ENCODE measurements at places on chromosomes 2 and 18. TPM values are rescaled to one million over a fixed set of nuclear protein-coding genes. Genes with fewer than 3 reads are reported as not detected.

GRCh38 chr2:200509235-200509611, 645 bp downstream of the KCTD18 start:
- H3K4me3 ChIP-seq: peak overlapping the region; percentile 87
- H3K4me1 ChIP-seq: peaks cover 15% of the 10 kb centered on the region
- peaks cover 3% of the 10 kb centered on the region for H3K27me3 ChIP-seq
- DNase-seq: peak; percentile 36

DNA sequence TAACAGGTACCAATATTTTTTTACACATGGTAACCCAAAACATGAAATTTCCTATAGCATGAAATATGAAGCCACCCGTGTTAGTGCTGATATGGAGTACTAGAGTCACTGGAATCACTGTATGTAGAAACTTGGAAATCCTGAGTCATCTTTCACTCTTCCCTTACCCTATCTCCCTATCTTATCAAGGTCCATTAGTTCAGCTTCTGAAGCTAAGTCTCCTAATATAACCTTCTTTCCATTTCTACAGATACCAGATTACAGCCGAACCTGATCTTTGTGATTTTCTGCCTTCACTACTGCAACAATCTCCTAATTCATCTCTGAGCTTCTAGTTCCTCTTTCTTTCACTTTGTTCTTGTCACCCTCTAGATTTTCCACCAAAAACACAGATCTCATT, 59.0 kb downstream of the SEPTIN10 start:
- no peak for DNase-seq
- H3K36me3 ChIP-seq: no peaks in the 10 kb centered on the region
- H3K27me3 ChIP-seq: no peaks in the 10 kb centered on the region
- H3K4me3 ChIP-seq: no peak overlapping the region
- no peak overlapping the region for H3K27ac ChIP-seq
- H3K4me1 ChIP-seq: no peaks in the 10 kb centered on the region

ANO7 gene
- total RNA-seq: 1.1 TPM

ABCG5 gene
- not detected for total RNA-seq

TMEM247 gene
- not detected for total RNA-seq

DNA sequence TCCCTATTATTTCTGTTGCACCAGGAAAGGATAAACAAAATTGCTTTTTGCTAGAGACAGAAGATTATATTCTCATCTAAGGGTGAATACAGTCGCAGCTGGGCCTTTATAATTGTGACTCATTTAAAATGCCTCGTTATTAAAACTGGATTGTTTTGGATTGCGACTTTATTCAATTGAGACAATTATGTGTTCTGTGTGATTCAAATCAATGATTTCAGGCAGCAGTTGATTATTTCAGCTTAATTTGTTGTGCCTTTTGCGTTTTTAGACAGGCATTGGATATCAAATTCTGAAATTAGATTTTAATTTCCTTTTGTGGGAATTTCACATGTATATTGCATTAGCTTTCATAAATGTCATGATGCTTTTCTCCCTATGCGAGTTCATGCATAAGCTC, 778.1 kb upstream of the SOX11 start:
- DNase-seq: no peak
- H3K27ac ChIP-seq: no peak overlapping the region
- no peaks in the 10 kb centered on the region for H3K4me1 ChIP-seq
- H3K27me3 ChIP-seq: no peaks in the 10 kb centered on the region
- no peaks in the 10 kb centered on the region for H3K36me3 ChIP-seq
- H3K4me3 ChIP-seq: no peak overlapping the region

FEV gene
- total RNA-seq: not detected

- no peak overlapping the region for H3K27ac ChIP-seq
- peaks cover 18% of the 10 kb centered on the region for H3K4me1 ChIP-seq
- H3K4me3 ChIP-seq: no peak overlapping the region
Measured at GRCh38 chr2:96308248-96308647, 2.9 kb upstream of the SNRNP200 start.

DNA sequence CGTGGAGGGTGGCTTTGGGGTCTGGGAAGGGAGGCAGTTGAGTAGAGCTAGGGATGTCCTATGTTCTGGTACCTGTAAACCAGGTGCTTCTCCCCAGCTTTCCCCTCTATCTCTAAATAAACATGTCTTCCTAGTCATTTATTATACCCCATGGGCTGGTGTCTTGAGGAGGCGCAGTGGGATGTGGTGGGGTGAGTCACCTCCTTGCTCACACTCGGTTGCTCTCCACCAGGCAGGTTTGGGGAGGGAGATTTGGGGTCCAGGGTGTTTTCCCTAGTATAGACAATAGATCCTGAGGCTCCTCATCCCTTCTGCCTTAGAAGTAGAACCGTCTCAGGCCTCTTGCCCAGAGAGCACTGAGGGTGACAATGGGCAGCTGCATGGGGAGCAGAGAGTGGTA, 5.1 kb downstream of the PSD4 start:
- H3K27me3 ChIP-seq: no peaks in the 10 kb centered on the region
- peak; percentile 53 for DNase-seq
- peaks cover 44% of the 10 kb centered on the region for H3K36me3 ChIP-seq
- peaks cover 96% of the 10 kb centered on the region for H3K4me1 ChIP-seq
- no peak overlapping the region for H3K4me3 ChIP-seq

RESP18 gene
- not detected for total RNA-seq

GRCh38 chr2:44934038-44934982, 7.2 kb upstream of the SIX3 start:
- H3K4me3 ChIP-seq: no peak overlapping the region
- DNase-seq: no peak
- peaks cover 52% of the 10 kb centered on the region for H3K27me3 ChIP-seq
- H3K27ac ChIP-seq: no peak overlapping the region
- peaks cover 18% of the 10 kb centered on the region for H3K4me1 ChIP-seq

DUSP19 gene
- 1.1 TPM for total RNA-seq

RBBP8 gene
- total RNA-seq: 12.1 TPM

RFX8 gene
- 0.68 TPM for total RNA-seq

GRCh38 chr2:2547911-2548310, 216.8 kb upstream of the MYT1L start:
- DNase-seq: no peak
- no peaks in the 10 kb centered on the region for H3K36me3 ChIP-seq
- H3K4me1 ChIP-seq: no peaks in the 10 kb centered on the region

- H3K4me1 ChIP-seq: no peaks in the 10 kb centered on the region
- no peak for DNase-seq
- no peak overlapping the region for H3K27ac ChIP-seq
- H3K36me3 ChIP-seq: no peaks in the 10 kb centered on the region
Measured at GRCh38 chr2:234218266-234219045, 168.0 kb downstream of the SPP2 start.

- H3K4me1 ChIP-seq: peaks cover 20% of the 10 kb centered on the region
- no peak overlapping the region for H3K27ac ChIP-seq
- H3K27me3 ChIP-seq: no peaks in the 10 kb centered on the region
- H3K4me3 ChIP-seq: no peak overlapping the region
Measured at GRCh38 chr2:157327200-157327599, 1.6 kb upstream of the ERMN start.

FOXI3 gene
- not detected for total RNA-seq

DNA sequence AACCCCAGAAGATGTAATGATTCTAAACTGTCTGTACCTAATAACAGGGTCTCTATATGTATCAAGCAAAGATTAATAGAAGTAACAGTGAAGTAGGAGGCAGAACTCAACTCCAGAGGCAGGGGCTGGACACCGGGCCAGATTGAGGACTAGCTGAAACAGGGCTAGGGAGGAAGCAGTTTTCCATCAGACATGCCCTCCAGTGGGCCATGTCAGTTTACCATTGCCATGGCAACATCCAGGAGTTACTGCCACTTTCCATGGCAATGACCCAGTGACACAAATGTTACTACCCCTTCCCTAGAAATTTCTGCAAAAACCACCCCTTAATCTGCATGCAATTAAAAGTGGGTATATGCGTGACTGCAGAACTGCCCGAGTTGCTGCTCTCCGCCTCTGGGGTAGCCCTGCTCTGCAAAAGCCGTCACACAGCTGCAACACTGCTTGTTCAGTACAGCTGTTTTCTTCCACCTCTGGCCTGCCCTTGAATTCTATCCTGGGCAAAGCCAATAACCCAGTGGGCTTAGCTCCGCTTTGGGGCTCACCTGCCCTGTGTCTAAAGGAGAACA, 58.7 kb downstream of the TMEM18 start:
- no peaks in the 10 kb centered on the region for H3K27me3 ChIP-seq
- no peak overlapping the region for H3K4me3 ChIP-seq
- DNase-seq: no peak
- no peak overlapping the region for H3K27ac ChIP-seq
- H3K4me1 ChIP-seq: no peaks in the 10 kb centered on the region

GALNT13 gene
- not detected for total RNA-seq

- no peak overlapping the region for H3K4me3 ChIP-seq
- H3K27me3 ChIP-seq: no peaks in the 10 kb centered on the region
- no peaks in the 10 kb centered on the region for H3K36me3 ChIP-seq
- no peaks in the 10 kb centered on the region for H3K4me1 ChIP-seq
- H3K27ac ChIP-seq: no peak overlapping the region
Measured at GRCh38 chr2:38496927-38497669, 105.6 kb downstream of the HNRNPLL start.

KCNG2 gene
- not detected for total RNA-seq

PLCL1 gene
- total RNA-seq: 2.8 TPM

LIMS4 gene
- 0.40 TPM for total RNA-seq

- no peaks in the 10 kb centered on the region for H3K4me1 ChIP-seq
- no peak overlapping the region for H3K27ac ChIP-seq
- no peak for DNase-seq
- H3K27me3 ChIP-seq: no peaks in the 10 kb centered on the region
- no peak overlapping the region for H3K4me3 ChIP-seq
Measured at GRCh38 chr2:125086313-125087184, 1061.5 kb downstream of the CNTNAP5 start.

DNA sequence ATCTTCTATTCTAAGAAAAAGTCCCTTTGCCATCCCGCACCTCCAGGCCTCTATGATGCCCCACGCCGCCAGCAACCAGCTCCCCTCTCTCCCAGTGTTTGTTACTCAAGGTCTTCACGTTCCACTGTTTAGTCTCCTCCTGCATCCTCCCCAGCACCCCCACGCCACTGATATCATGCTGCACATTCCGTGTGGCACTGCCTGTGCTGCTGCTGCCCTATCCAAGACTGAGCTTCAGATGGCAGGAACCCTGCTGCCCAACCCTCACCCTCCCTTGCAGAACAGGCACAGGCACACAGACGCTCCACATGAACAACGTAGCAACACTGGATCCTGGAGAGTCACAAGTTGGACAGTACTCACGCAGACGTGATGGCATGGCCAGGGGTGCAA, 35.3 kb downstream of the MYO5B start:
- H3K4me1 ChIP-seq: no peaks in the 10 kb centered on the region
- H3K27me3 ChIP-seq: no peaks in the 10 kb centered on the region
- no peak overlapping the region for H3K4me3 ChIP-seq
- no peak overlapping the region for H3K27ac ChIP-seq
- DNase-seq: no peak

DNA sequence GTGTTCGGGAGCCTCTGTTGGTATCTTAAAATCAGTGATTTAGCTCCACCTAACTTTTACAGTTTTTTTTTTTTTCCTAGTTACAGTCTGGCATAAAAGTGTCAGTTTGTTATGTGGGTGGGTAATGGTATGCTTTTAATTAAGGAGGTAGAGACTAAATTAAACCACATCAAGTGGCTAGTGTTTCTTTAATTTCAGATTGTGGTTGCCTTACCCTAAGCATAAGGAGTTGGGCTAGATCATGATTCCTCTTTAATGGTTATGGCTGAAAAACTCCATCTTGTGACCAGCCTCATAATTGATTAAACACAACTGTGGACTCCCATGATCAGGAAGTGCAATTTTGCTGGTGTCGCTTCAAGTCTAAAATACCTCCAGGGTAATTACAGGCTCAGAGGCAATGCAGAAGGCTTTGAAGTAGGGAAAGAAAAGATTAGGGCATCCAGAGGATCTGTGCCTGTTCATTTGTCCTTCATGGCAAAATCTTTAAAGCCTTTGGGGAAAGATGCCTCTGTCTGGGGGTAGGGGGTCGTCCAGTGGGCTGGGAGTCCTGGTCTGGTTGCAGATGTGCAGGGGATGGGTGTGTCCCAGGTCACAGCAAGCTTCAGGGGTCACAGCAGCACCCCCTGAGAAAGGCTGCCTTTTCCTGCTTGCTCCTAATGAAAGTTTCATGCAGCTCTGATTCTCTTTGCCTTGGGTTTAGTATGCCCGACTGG, 579.2 kb downstream of the BCL11A start:
- no peaks in the 10 kb centered on the region for H3K27me3 ChIP-seq
- no peak overlapping the region for H3K4me3 ChIP-seq
- H3K27ac ChIP-seq: no peak overlapping the region
- no peaks in the 10 kb centered on the region for H3K4me1 ChIP-seq
- no peak for DNase-seq

PPP1R7 gene
- 57.8 TPM for total RNA-seq

DNA sequence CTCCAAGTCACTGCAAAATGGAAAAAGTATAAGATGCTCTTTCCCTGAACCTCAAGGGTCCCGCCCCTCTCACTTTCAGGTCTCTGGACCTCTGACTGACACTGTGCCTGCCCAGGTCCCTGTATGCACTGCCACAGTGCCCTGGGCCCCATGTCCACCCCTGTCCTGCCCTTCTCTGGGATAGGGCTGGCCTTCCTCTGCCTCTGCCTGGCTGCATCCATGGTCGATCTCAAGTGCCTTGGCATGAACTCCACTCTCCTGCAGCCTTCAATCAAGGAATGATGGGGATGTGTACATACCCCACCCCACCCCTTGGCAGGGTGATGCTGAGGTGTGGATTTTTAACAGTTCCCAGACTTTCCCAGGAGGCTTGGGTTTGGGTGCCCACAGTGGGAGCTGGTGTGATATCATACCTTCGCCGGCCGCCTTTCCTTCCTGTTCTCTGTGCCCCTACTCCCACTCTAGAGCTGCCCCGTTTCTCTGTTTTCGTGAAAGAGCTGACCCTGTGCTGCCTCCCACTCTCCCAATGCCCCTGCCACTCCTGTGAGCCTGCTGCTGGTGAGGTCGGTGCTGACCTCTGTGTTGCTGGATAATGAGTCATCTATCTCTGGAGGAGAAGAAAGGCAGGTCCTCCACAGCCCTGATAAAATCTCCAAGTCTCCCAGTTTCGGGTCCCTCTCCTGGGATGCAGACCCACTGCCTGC, 18.9 kb downstream of the PTPN18 start:
- peaks cover 24% of the 10 kb centered on the region for H3K36me3 ChIP-seq
- H3K4me3 ChIP-seq: no peak overlapping the region
- H3K4me1 ChIP-seq: peaks cover 74% of the 10 kb centered on the region
- DNase-seq: no peak

DNA sequence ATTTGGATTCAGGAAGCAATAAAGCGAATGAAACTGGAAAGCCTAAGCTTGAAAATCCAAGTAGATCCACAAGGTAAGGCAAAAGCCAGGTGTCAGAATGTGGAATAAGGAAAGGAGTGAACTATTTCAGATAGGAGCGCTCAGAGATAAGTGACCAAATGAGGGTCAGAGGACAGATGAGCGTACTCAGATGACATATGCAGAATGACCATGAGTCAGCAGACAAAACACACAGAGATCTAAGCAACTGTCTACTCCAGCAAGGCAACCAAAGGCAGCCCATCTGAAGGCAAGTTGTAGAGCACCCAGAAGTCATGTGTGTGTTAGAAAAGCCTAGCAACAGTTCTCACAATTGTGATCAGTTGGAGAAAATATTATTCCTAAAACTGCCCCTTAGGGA, 548.4 kb upstream of the FSHR start:
- no peaks in the 10 kb centered on the region for H3K36me3 ChIP-seq
- no peak for DNase-seq
- no peak overlapping the region for H3K4me3 ChIP-seq
- H3K27me3 ChIP-seq: no peaks in the 10 kb centered on the region
- no peak overlapping the region for H3K27ac ChIP-seq

- H3K4me3 ChIP-seq: no peak overlapping the region
- H3K4me1 ChIP-seq: peaks cover 18% of the 10 kb centered on the region
- DNase-seq: peak; percentile 33
- H3K27ac ChIP-seq: no peak overlapping the region
Measured at GRCh38 chr2:65416945-65417344, 15.5 kb downstream of the SPRED2 start.
